ENCODE measurements at places on chromosomes 13 and 19.

- no peak for DNase-seq
These were observed 519.9 kb downstream of the PCDH17 start for GRCh38 chr13:58151452-58151851.

GRCh38 chr13:103762523-103762922 is 696.3 kb upstream of the SLC10A2 start:
- no peak for DNase-seq

GRCh38 chr13:29239653-29240525 is 355.6 kb downstream of the SLC7A1 start:
- DNase-seq = no peak

DNA sequence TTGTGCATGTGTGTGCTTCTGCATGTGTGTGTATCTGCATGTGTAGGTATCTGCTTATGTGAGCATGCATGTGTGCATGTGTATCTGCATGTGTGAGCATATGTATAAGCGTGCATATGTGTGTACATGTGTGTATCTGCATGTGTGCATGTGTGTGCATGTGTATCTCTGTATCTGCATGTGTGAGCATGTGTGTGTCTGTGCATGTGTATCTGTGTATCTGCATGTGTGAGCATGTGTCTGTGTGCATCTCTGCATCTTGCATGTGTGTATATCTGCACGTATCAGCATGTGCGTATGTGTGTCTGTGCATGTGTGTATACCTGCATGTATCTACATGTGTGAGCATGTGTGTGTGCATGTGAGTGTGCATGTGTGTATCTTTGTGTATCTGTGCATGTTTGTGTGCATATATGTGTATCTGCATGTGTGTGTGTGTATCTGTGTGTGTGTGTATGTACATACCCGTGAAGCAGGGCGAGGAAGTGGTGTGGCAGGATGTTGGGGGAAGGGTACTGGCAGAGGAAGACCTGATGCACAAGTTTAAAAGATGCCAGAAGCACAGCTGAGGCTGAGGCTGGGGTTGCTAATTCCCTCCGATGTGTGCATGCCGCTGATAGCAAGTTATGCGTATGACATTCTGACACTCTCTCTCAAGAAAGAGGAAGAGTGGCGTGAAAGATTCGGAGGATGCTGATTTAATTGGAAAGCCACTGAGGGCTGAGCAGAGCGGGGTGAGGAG is 64.2 kb downstream of the TEX29 start:
- DNase-seq = no peak

DNA sequence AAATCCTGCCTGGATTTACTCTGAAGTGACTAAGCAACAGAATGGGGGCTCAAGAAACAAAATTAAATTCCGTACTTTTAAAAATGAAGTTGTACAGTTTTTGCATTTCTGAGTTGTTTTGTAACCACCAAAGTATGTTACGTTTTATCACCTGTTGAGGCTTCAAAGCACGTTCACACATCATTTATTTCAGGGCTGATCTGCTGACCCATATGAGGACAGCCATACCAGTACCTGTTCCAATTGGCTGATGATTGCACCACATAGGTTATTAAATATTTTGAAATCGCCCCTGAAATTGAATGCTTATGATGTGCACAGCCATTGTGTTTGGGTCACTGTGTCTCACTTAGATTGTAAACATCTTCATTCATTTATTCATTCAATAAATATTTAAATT is 72.0 kb upstream of the FLT1 start:
- no peak for DNase-seq
